ENCODE measurements at places on chromosomes 12 and 14.

- no peak for DNase-seq
These were observed 12.1 kb downstream of the BHLHE41 start for GRCh38 chr12:26112703-26113147.

DNA sequence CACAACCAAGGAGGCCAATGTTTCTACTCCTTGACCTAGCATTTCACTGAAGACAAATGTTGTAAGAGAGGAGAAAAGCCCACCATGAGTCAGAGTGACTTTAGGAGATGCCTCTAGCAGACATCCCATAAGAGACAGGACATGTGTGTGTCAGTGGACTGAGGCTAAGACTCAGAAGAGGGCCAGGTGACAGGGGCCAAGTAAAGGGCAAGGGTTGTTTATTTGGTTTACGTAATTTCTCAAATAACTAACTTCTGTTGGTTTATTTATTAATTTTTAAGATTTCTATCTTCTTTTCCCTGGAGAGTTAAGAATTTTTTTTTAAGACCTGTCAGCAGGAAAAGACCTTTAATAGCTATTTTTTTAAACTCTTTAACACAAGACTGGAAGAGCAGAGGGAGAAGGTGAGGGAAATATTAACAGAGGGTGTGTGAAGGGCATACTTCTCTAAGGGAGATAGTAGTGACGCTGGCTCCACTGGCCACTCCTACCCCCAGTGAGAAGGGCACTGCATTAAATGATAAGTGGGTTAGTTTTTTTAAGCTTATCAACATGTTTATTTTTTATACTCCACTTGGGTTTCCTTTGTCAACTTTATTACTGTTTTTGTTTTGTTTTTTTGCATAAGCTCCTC lies 3.4 kb downstream of the PNP start:
- no peak for DNase-seq

GRCh38 chr12:45353944-45354343 lies 138.0 kb downstream of the ANO6 start:
- no peak for DNase-seq

- DNase-seq: no peak
These were observed 10.8 kb downstream of the KRT71 start for GRCh38 chr12:52542157-52542556.

GRCh38 chr14:95126906-95127530 lies 30.3 kb downstream of the DICER1 start:
- DNase-seq: no peak

DNA sequence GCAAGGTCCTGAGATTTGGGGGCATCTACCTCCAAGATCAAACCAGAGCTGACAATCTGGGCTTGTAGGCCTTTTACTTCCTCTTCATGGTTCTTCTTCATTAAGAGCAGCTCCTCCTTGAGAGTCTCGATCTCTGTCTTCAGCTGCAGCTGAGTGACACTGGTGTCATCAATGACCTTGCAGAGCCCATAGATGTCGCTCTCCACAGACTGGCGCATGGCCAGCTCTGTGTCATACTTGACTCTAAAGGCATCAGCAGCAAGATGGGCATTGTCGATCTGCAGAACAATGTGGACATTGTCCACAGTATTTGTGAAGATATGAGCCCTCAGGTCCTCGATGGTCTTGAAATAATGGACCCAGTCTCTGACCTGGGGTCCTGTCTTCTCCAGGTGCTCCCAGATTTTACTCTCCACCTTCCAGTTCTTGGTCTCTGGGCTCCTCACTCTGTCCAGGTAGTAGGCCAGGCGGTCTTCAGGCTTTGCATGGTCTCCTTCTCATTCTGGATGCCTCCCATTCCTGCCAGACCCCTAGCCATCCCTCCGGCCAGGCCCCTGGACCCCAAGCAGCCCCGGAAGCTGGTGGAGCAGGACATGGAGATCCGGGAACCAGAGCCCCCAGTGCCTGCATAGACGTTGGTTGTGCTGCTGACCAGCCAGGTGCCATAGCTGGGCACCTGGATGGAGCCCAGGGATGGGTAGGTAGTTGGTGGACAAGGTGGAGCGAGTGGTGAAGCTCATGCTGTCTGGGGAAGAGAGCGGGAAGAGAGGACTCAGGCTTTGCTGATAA lies 141.0 kb downstream of the MSRB3 start:
- DNase-seq: no peak

GRCh38 chr12:114444422-114445279 lies 38.7 kb upstream of the TBX5 start:
- no peak for DNase-seq

- DNase-seq: peak; percentile 52
These were observed at the start of gene BICD1 for GRCh38 chr12:32106517-32107358. Gene BICD1 (plus strand): TSS chr12:32106847. CDS start chr12:32107332, 485 bp downstream.

- no peak for DNase-seq
These were observed 19.0 kb upstream of the TCL1B start for GRCh38 chr14:95667249-95667693.

- no peak for DNase-seq
These were observed 17.6 kb upstream of the G2E3 start for GRCh38 chr14:30541318-30541717.

DNA sequence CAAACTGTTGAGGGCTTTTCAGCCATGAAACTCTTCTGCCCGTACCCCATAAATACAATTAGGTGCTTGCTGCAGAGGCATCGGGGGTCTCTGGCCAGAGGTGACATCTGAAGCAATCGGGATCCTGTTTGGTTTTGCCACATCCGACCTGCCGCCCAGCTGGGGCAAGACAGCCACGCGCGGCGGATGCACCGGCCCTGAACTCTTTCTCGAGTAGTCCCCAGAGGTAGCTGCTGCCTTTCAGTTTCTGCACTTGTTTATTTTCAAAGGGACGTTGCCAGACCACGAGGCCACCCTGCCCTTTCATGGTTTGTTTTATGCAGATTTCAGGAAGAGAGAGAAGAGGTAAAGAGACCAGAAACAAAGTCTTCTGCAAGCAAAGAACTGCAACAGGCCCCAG lies 10.6 kb upstream of the MLXIP start:
- DNase-seq: no peak

DNA sequence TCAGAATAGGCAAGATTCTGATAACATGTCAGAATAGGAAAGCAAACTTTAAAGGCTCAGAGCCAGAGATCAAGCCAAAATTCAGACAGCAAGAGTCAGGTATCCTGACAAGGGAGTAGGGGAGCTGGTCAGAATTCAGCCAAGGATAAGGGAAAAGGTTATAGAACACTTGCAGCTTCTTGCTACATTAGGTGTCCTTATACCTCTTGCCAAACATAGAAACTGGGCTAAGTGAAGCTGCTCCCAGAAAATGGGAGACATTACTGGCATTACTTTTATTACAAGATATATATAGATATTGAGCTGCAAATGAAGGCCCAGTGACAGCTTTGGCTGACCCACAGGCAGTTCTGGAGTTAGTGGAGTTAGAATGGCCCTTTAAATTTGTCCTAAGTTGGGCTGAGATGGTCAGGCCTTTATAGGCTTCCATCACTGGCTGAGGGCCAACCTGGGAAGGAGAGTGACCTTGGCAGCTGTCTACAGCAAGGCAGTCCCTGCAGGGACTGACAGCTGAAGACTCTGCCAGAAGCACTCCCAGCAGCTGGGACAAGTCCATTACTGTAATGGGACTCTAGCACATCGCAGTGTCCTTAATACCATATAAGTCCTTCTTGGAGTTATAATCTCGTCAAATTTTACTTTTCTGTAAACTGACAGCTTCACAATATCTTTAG lies 83.0 kb downstream of the LRRC9 start:
- no peak for DNase-seq

GRCh38 chr14:61618448-61618847 lies 76.9 kb upstream of the HIF1A start:
- no peak for DNase-seq

DNA sequence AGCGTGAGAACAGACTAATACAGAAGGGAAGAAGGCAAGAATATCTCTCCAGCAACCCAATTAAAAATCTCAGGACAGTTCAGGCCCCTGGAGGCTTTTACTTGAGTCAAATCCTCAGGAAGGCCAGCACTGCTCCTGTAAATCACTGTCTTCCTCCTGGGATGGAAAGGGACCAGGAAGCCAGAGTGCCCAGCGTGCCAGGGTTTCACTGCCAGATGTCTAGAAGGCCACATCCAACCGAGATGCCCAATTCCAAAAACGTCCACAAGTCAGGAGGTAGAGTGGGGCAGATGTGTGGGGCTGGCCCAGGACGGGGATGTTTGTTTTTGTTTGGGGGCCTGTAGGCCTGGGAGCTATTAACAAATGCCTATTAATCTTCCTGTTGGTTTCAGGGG lies 332.0 kb downstream of the MED13L start:
- no peak for DNase-seq

GRCh38 chr14:41072776-41073175 lies 533.9 kb upstream of the LRFN5 start:
- DNase-seq: no peak

DNA sequence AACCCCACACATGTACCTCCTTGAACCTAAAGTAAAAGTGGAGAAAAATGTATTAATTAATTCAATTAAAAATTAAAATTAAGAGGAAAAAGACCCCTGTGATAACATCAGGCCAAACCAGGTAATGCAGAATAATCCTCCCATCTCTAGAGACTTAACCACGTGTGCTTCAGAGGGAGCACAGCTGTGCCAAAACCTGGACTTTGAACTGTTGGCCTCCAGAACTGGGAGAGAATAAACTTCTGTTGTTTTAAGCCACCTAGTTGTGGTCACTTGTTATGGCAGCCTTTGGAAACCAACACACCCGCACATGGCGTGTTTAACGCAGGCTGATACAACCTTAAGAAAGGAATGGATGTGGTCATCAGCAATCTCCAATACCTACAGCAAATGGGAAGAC lies 23.8 kb downstream of the OAS2 start:
- no peak for DNase-seq

- no peak for DNase-seq
These were observed 5.6 kb downstream of the TMED10 start for GRCh38 chr14:75170772-75171171.

GRCh38 chr12:105278043-105278697 lies 42.2 kb upstream of the APPL2 start:
- DNase-seq: no peak

DNA sequence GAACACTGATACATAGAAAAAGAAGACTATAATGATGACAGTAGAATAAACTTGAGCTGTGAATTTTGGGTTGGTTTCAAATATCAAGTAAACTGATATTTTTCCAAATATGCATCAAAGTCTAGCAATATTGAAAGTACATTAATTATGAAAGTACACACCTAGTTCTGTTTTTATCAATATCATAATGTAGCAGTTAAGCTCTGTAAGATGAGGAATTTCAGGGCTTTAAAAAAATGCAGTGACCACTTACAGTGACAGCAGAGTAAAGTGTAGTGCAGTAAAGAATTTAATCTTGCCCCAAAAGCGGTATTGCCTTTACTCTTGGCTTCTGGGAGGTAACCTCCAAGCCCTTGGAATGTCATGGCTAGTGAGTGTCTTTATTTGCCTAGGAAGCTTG lies 102.9 kb upstream of the ABCD2 start:
- no peak for DNase-seq

- no peak for DNase-seq
These were observed 16.6 kb downstream of the LRTM2 start for GRCh38 chr12:1836854-1837421.

DNA sequence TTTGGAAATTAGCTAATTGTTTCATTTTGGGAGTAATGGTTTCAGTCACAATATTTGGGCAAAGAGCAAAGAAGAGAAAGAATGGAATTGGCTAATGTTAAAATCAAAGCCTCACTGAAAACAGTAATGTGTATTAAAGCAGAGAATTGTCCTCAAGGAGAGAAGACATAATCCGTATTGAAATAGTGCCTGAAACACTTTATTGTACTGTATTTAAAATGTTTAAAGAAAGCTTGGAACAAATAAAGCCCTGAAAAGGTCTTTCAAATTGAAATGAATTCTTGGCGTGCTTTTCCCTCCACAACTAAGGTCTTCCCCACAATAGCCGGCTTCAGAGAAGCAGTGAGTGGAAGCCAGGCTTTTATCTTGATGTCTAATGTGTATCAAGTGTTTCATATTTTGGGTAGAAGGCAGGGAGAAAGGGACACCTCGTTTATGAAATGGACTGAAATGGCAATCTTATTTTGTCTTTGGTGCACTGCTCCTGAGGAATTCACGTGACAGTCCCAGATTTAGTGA lies 212.9 kb upstream of the CRY1 start:
- no peak for DNase-seq

- DNase-seq: no peak
These were observed 13.7 kb downstream of the REM2 start for GRCh38 chr14:22896760-22897159.

DNA sequence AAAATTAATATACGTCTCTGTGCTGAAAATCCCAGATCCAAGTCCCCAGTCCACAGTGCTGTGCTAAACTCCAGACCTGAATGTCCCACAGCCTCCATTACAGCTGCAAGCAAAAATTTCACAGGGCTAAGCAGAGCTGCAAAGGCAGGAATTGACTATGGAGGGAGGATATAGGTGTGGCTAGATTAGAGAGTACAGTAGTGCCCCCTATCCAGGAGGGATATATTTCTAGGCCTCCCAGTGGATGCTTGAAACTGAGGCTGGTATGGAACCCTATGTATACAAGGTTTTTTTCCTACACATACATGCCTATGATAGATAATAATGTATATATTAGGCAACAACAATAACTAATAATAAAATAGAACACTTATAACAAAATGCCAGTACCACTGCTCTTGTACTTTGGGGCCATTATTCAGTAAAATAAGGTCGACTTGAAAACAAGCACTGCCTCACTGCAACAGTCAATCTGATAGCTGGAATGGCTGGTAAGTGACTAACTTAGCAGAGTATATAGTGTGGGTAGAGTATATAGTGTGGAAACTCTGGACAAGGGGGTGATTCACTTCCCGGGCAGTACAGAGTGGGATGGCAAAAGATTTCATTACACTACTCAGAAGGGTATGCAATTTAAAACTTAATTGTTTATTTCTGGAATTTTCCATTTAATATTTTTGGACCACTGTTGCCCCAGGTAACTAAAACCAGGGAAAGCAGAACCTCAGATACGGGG lies 82.7 kb downstream of the C14orf132 start:
- DNase-seq: no peak

- no peak for DNase-seq
These were observed 33.5 kb downstream of the CYP46A1 start for GRCh38 chr14:99717682-99718013.

DNA sequence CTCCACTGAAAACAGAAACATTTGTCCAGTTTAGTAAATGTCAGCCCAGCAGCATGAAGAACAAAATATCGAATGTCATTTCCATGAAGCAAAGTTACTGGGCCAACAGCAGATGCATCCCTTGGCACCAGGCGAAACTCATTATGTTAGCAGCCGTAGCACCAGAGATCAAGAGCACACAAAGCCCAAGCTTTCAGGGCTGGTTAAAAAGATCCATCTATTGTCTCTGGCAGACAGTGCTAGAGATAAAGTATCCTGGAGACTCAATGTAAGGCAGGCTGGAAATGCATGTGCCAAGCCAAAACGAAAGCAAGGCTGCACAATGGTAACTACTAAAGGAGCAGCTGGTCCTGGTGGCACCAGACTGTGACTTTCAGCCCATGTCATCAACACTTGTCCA lies 120.3 kb upstream of the PLEKHG7 start:
- no peak for DNase-seq

DNA sequence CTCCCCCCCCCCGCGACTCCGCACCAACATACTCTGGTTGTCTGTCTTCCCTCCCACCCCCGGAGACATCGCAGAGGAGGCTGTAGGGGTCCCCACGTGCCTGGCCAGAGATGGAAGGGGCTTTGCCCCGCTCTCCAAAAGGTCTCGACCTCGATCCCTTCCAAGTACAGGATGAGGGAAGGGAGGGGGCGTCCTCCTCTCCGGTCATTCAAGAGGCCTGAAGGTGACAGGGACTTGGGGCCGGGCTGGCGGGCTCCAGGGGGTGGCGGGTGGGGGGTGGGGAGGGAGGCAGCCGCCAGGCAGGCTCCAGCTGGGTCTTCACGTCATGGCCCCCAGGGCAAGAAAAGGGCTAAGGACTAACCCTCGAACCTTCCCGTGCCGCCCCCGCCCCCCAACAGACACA lies 15.1 kb downstream of the TBX3 start:
- no peak for DNase-seq

Data from stimulated activated CD8-positive, alpha-beta memory T cell treated with anti-CD3 and anti-CD28 coated beads, Interleukin-15, amount 100 ng/mL, for 4 hours (primary cell).